Activated CD8-positive, alpha-beta T cell treated with anti-CD3 and anti-CD28 coated beads for 36 hours (primary cell): ENCODE measurements at places on chromosomes 4 and X.

- DNase-seq = no peak
These were observed 110.7 kb downstream of the ARAP2 start for GRCh38 chr4:36133658-36134057.

DNA sequence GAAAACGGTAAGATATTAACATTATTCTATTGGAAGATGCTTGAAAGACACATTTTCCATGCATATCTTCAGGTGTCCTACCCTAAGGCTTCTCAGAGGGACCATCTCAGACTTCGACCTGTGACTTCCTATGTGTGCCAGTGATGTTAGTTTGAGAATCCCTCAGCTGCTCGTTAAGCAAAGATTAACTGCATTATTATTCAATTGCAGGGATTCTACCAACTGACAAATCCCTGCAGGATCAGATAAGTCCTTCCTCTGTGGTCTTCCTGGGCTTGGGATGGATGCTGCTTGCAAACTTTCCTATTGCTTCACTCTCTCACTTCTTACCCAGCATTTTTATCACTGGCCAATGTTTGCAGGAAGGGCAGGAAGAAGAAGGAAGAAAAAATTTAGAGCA is 83.0 kb upstream of the PPARGC1A start:
- no peak for DNase-seq

DNA sequence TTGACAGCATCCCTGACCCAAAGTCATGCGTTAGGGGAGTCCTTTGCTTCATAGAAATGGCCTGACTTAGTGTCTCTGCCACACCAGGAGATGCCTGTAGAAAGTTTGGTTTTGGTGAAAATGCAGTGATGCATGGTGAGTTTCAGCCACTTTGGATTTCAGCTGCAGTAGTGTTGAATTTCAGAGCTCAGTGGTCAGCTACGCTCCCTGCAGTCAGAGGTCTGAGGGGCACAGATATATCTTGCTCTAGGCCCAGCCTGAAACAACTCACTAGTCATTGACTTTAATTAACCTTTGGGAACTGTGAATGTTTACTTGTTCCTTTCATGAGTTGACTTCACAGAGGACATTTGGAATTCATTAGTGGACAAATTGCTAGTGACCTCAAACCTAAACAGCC is 17.5 kb downstream of the RBMX2 start:
- DNase-seq = no peak

GRCh38 chr4:3820016-3820805 is 54.0 kb downstream of the ADRA2C start:
- no peak for DNase-seq

DNA sequence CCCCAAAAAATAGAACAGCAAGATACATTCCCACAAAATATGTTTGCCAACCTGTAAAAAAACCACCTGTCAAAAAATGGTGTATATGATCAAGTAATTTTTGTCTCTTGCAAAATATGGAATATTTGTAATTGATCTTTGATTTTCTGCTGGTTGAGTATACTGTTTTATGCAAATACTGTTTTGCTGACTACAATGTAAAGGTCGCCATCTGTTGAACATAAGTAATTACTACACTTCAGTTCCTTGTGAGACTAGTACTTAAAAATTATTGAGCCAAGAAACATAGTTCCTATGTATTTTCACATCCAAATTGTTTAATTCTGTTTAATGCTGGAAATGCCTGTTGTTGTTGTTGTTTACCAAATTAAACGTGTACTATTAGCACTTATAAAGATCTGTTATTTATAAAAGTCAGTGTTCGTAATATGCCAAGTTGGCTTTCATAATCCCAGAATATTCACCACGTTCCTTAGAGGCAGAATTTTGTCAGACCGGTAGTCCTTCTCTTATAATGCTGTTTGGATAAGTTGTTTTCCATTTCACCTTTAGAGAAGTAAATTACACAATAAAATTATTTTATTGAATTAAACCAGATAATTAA is 144.2 kb downstream of the PDLIM5 start:
- no peak for DNase-seq

DNA sequence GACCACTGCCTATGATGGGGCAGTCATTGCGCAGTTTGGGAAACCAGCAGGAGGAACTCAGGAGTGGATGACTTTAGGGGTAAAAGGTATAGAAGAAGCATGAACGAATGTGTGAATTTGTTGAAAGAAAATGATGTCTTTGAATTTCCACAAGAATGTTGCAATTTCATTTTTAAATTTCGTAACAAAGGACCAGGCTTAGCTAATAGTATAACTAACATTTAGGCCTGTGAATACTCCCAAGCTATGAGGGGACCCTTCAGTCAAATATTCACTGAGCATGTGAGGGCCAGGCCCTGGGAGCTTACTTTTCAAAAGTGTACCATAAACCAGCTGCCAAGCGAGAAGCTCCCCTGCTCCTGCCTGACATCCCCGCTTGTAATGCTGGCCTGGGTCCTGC is 5.3 kb downstream of the MPC1L start:
- DNase-seq = no peak
